ENCODE measurements at places on chromosomes 13 and 19.

DNA sequence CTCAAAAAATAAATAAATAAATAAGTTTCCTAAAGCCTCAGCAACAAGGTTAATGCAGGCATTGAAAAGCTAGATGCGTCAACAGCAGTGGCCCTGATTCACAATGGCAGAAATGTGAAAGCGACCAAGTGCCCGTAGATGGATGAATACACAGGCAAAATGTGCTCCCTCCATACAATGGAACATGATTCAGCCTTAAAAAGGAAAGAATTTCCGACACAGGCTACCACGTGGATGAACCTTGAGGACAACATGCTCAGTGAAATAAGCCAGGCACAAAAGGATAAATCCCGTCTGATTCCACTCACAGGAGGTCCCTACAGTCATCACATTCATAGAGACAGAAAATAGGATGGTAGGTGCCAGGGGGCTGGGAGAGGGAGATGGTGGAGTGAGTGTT lies 31.7 kb downstream of the INSR start:
- DNase-seq = no peak

DNA sequence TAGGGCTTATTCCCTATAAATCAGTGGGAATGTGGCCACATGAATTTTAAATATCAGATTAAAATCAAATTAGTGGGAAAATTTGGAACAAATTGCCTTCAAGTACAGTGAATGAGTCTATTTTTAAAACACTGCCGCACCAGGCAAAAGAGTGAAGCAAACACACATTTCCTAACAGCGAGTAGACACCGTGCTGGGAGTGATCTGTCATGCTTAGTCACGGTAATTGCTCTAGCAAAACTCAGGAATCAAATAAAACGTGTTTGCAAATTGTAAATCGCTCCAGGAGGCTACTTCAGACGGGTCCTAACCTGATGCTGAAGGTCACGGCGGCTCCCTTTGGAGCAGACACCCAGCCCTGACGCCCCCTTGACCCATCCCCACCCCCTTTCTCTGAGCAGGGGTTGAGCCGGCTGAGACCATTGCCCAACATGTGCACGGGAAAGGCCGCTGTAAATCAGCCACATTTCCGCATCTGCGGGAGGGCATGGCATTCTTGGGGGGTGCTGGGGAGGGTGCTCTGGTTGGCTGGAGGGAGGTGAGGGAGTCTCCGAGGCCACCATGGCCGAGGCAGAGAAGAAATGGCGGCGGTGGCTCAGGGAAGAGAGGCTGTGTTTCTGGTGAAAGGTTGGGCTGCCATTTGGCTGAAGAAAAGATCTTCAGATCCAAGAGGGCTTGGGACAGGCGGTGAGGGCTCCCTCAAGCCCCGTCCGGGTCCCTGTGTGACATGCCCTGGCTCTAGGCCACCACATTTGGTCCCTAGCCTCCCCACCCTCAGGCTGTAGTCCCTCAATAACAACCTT lies 8.9 kb downstream of the CEBPA start:
- no peak for DNase-seq

DNA sequence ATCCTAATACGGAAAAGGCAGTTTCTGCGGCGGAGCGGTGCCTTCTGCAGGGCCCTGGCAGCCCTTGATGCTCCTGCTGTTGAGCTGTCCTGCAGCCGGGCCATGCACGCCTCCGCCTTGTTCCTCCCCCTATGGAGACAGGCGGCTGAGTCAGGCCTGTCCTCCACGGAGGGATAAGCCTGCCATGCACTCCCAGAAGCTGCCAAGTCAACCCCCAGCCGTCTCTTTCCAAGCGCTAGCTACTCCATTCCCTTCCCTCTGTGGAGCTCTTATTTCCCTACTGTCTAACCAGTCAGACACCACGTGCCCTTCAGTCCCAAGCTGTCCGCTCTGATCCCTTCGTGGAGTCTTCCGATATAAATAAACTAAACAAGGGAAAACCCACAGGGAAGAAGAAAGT lies 197.0 kb downstream of the COL4A1 start:
- DNase-seq = no peak

GRCh38 chr19:28694812-28695211 lies 518.1 kb downstream of the UQCRFS1 start:
- DNase-seq = no peak

GRCh38 chr13:22793598-22794134 lies 387.1 kb upstream of the SGCG start:
- no peak for DNase-seq

GRCh38 chr19:34320277-34320676 lies 44.7 kb upstream of the GPI start:
- DNase-seq = no peak

DNA sequence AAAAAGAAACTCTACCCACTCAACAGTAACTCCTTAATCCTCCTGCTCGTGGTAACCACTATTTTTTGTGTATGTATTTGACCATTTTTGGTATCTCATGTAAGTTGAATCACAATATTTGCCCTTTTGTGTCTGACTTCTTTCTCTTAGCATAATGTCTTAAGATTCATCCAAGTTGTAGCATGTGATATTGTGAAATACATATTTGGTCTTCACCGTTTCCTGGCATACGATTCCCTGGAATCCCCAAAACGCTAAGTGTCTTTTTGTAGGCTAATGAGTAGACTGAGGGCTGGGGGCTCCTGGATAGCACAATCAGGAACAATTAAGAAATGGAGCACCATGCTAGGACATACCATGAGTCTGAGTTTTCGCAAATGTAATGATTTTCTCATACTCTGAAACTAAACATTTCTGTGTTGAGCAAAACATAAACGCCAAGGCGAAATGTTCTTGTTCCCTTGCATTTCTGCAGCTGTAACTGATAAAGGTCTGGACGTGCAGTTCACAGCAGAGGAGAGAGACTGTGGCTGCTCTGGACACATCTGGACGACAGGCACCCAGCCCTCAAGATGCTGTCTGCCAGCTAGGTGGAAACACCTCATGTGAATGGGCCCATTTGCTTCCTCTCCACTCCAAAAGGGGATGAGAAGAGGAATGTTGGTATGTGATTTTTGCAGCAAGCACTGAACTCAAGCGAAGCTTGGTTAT lies 38.4 kb downstream of the BRD4 start:
- no peak for DNase-seq

DNA sequence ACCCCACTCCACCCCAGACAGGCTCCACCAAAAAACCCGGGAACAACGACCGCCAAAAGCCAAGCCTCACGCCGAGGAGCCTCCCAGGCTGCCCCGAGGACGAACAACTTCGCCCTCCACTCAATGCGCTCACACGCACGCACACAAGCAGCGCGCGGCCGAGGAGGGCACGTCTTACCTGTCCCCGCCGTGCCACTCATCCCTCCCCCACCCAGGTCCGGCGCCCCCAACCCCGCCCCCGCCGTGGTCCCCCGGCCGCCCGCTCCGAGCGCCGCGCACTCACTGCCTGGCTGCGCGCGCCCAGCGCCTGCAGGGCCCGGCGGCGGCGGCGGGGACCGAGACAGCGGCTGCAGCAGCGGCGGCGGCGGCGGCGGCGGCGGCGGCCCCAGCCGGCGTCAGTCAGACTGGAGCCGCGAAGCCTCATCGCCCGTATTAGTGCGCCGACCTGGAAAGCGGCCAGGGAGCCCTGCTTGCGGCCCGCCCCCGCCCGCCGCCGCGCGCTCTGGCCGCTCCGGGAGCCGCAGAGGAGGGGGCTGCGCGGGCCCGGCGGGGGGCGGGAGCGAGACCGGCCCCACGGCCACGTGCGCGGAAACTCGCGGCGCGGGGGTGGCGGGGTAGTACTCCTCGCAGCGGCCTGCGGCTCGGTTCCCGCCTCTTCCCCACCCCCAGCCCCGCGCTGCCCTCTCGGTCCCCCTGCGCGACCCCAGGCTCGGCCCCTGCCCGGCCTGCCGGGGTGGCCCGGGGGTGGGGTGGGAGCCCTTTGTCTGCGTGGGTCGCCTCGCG lies at the start of gene SMAD9:
SMAD9 (minus strand) TSS at position 406 of the 783 bp plus-strand sequence. CDS start 40,549 bp downstream, outside the sequence.
- peak; percentile 33 for DNase-seq

GRCh38 chr19:13092158-13092543 lies 10.5 kb downstream of the LYL1 start:
- no peak for DNase-seq

DNA sequence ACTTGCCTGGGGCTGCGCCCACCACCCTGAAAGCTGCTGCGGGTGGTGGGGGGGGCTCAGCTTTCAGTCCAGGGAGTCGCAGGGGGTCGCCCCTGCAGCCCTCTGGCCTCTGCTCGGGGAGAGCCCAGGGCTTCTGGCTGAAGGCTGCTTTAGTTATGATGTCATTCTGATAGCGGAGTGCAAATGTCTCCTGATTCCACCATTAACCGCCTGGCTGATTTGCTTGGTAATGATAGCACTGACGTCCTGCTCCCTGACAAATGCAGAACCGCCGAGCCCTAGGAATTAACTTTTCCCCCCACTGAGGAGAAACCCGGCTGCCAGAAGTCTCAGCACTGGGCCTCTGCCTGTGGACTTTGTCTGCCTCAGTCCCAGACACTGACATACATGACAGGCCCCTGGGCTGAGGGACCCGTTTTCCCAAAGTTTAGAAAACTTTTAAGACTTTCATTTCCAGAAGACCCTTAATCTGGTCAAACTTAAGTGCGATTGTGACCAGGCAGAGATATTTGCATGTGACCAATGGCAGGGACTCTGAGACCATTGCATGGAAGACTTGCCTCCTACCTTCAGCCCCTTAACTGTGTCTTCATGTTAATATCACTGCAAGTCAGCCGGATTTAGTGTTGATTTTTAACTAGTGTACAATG lies 142.5 kb upstream of the ZNF536 start:
- no peak for DNase-seq

DNA sequence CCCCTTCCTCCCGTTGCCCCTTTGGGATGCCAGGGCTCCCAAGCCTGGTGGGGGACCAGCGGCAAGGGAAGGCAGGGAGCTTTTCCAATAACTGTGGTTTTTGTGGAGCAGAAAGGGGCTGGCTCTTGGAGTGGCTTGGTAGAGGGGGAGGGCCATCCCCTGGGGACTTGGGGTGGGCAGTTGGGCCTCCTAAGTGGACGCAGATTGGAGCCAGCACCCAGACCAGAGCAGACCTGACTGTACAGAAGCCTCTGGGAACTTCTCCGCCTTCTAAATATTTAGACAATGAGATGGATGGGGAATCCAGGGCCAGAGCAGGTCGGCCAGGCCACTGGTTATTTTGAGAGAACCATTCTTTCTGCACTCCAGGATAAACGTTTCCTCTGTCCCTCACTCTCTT lies 4.2 kb downstream of the PTGIR start:
- no peak for DNase-seq

- no peak for DNase-seq
These were observed 468 bp upstream of the SLC39A3 start for GRCh38 chr19:2740314-2740656.

- DNase-seq = no peak
These were observed 66.1 kb upstream of the C1QTNF9 start for GRCh38 chr13:24243302-24243701.

DNA sequence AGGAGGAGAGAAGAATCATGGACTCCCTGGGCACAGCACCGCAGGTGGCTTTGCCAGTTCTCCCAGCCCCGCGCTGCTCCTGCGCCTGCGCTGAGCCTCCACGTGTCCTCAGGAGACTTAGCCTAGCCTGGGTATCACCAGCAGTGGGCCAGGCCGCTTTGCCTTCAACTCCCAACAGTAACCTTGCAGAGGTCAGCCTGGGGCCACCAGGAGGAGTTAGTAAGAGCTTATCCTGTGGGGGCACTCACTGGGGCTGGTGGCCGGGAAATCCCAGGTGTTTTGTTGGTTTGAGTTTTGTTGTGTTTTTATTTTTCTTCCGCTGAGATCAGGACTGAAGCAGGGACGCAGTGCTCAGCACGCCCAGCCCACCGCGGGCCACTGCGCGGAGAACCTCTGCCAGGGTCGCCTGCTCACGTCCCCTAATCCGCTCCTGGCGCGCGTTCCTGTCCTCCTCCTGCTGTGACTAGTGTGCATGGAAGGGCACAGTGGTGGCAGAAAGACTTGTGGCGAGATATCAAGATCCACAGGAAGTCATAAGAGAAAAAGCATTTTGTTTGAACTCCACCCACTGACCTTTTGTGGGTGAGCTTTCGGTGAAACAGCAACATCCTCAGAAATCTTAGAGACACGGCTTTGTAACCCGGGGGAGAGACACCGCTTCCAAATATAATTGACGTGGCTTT lies 207.4 kb upstream of the RFC3 start:
- DNase-seq = peak; percentile 34

GRCh38 chr19:5018224-5019015 lies 49.5 kb downstream of the KDM4B start:
- DNase-seq = no peak

GRCh38 chr13:63166345-63166744 lies 1750.7 kb upstream of the PCDH20 start:
- no peak for DNase-seq

DNA sequence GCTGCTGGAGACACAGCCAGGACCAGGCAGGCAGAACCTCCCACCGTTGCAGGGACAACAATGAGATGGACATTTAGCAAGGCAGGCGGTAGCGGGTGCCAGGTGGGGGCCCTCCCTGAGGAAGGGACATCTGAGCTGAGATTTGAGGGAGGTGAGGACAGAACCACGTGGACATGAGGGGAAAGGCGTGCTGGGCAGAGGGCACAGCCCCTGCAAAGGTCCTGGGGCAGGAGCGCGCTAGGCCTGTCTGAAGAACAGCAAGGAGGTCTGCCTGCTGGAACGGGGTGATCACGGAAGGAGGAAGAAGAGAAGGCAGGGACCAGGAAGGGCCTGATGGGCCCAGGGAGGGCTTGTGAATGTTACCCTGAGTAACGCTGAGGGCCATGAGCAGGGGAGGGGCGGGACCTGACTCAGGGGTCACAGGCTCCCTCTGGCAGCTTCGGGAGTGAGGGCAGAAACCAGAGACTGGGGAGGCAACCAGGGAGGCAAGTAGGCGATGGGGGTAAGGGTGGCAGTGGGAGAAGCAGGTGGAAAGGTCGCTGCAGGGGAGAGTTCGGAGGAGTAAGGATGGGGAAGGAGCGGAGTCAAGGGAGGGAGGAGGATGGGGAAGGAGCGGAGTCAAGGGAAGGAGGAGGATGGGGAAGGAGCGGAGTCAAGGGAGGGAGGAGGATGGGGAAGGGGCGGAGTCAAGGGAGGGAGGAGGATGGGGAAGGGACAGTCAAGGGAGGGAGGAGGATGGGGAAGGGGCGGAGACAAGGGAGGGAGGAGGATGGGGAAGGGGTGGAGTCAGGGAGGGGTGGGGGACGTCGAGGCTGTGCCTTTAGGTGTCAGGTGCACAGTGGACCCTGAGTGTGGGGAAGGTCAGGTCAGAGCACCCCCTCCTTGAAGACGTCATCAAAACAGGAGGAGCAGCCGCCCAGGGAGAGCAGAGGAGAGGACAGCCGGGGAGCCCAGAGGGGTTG lies 15.7 kb upstream of the B3GNT3 start:
- DNase-seq = no peak

- DNase-seq = peak; percentile 55
These were observed 5.4 kb downstream of the GATAD2A start for GRCh38 chr19:19410553-19411550.

GRCh38 chr13:47875201-47875600 lies 125.9 kb downstream of the SUCLA2 start:
- DNase-seq = no peak

GRCh38 chr19:50750010-50750409 lies 20.3 kb upstream of the GPR32 start:
- DNase-seq = no peak

DNA sequence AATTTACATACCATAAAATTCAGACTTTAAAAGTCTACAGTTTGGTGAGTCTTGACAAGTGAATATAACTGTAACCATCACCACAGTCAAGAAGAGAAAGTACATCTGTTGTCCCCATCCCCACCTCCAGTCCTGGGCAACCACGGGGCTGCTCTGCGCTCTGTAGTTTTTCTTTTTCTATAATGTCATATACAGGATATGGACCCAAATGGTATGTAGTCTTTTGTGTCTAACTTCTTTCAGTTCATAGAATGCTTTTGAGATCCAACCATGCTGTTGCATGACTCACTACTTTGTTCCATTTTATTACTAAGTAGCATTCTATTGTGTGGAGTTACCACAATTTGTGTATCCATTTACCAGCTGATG lies 103.9 kb downstream of the DOCK9 start:
- DNase-seq = no peak
